Ascending aorta (tissue), 2 donors: ENCODE measurements at places on chromosomes 16 and 17. TPM values are rescaled to one million over a fixed set of nuclear protein-coding genes. Genes with fewer than 3 reads are reported as not detected.

The FOXJ1 gene
- total RNA-seq = not detected

The ZNF385C gene
- total RNA-seq = not detected

The TP53TG3C gene
- total RNA-seq = not detected

The ARL6IP1 gene
- total RNA-seq = 71.6 TPM

The VAT1L gene
- total RNA-seq = 12.6 TPM

The OR4D1 gene
- total RNA-seq = not detected

The OTOP2 gene
- total RNA-seq = not detected

The MYO19 gene
- 40.7 TPM for total RNA-seq

The BRD7 gene
- 17.7 TPM for total RNA-seq

The TBC1D3D gene
- not detected for total RNA-seq

The ALDH3A1 gene
- total RNA-seq = 14.4 TPM
